CD4-positive, alpha-beta T cell treated with Interleukin-6 for 4 hours (primary cell): ENCODE measurements at places on chromosomes 12 and 14.

GRCh38 chr12:10067942-10068341 lies 30.8 kb downstream of the CLEC1A start:
- DNase-seq, result no peak

GRCh38 chr14:34781242-34781641 lies 66.8 kb upstream of the CFL2 start:
- DNase-seq, result no peak

GRCh38 chr12:56628671-56629458 lies 1.3 kb downstream of the BAZ2A start:
- DNase-seq, result peak; percentile 74

- no peak for DNase-seq
Observed at GRCh38 chr14:104972301-104973134, 5.7 kb downstream of the AHNAK2 start.

DNA sequence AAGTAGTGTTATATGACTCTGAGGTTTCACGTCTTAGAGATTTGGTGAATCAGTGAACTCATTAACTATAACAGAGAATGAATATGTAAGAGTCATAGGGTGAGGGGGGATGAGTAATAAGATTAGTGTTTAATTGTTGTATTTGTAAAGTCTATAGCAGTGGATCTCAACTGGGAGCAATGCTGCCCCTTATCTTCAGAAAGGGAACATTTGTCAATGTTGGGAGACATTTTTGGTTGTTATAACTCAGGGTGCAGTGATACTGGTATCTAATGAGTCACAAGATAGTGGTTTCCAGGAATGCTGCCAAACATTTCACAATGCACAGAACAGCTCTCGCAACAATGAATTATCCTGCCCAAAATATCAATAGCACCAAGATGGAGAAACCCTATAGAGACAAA lies 1193.7 kb downstream of the GALC start:
- no peak for DNase-seq

GRCh38 chr12:5827591-5827990 lies 117.5 kb downstream of the ANO2 start:
- no peak for DNase-seq

DNA sequence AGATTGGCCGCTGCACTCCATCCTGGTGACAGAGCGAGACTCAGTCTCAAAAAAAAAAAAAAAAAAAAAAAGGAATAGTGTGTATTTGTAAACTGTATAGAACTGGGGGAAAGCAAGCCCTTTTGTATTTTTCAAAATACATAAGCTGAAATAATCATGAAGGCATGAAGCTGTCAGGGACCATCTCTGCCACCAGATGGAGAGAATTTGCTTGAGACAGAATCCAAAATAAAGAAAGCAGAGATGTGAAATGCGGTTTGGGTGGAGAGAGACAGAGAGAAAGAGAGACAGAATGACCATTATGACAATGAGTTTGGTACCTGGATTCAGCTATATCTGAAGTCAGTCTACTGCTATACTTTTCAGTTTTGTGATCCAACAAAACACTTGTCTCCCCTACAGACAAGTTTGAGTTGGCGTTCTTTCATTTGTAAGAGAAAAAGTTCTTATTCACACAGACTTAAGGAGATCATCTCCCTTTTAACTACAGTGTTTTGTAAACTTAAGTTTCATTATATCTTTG lies 155.7 kb upstream of the LRIG3 start:
- DNase-seq, result no peak

GRCh38 chr12:43586646-43587245 lies 34.7 kb upstream of the ADAMTS20 start:
- DNase-seq, result no peak

DNA sequence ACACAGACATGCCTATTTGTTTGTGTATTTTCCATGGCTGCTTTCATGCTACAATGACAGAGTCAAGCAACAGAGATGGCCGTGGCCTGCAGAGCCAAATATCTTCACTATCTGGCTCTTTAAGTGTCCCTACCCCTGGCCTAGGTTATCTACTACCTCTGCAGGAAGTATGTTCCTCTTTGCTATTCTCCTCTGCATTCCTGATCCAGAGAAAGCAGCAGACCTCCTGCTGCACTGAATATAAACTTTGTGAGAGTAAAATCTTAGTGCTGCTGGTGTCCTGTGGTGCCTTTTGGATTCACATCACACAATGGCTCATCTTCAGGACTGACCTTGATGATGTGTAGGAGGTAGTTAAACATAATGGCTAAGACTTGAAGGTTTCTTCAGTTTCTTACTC lies 233.4 kb downstream of the IPO8 start:
- DNase-seq, result no peak

DNA sequence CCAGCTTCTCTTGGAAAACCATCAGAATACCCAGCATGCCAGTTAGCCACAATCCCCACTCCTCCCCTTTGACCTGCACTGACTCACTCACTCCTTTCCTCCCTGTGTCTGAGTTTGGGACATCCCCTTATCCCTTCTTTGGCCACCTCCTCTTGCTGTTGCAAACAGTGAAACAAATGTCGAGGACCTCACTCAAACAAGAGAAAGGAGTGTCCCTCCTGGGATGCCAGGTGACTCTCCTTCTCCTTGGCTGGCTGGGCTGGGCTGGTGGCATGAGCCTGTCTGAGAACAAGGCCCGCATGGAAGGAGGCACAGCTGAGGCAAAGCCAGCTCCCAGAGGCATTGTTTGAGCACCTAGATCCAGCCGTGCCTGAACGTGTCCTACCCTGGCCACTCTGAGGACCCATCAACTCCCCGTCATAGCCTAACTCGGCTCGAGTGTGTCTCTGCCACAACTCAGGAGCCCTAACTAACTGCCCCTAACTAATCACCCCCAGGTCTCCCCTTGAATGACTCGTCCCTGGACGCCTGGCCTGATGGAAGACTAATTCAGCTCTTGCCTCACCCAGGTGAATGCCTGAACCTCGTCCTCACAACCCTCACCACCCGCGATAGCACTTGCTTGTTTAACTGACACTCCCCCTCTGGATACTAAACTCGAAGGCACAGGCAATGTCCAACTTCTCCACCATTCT lies 43.0 kb downstream of the NCOR2 start:
- no peak for DNase-seq
